ENCODE measurements at places on chromosomes 2 and 18.
A peak's percentile ranks its signal among the peaks of the same experiment; 100 is the strongest.

DNA sequence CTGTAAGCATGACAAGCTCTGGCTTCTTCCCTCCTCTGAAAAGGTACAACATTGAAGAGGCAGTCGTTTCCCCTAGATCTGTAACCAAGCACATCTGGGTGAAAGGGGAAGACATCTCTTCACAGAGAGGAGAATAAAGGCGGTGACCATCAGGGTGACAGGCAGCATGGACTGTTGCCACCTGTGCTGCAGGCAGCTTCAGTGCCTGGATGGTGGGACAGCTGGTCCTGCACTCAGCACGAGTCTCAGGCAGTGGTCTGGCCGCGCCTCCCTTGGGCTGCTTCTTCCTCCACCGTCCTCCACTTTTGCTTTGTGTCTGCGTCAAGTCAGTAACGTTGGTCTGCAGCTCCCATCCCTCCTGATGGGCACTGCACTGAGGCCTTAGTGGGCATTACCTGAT, 264.4 kb downstream of the NEDD4L start:
- no peak for DNase-seq

DNA sequence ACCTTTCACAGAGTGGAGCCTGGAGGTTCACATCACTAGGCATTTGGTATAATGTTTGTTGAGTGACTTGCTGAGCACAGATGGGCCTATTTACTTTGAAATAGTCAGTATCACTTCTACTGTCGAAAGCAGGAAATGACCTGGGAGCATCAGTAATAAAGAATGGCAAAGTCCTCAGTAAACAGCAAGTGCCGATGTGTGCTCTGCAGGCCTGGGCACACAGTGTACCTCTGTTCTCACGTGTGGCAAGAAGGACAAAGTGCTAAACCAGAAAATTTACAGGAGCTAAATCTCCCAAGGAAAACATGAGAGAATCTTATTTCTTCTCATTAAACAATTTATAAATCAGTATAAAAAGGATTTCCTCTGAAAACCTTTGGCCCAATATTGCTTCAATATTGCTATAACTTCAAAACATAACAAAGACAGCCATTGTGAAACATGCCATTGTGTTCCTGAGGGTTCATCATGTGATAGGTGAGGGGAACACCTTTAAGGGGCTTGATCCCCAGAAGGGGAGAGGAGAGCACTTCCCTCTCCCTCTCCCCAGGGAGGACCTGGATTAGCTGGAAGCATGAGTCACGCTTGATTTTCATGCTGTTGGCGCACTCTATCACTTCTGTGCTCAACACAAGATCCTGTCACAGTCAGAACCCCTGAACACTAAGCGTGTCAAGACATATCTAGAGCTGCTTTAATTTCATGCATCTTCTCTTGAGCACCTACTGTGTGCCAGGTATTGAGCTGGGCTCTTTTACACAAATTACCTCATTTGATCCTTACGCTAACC, 131.5 kb upstream of the SMAD2 start:
- DNase-seq: no peak

DNA sequence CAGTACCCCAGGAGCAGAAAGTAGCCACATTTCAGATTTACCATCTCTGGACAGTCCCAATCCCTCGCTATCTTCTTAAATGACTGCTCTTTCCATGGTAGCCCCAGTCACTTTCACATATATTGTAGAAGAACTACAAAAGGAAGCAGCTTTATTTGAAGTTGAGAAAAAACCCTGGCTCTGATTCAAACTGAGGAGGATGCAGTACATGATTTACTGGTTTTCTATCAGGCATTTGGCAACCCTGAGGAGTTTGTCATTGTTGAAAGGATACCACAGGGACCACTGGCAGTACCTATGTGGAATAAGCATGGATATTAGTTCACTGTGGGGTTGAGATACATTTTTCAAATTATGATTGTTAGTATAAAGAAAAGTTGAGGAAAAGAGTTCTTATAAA, 640.9 kb upstream of the SETBP1 start:
- DNase-seq: no peak

DNA sequence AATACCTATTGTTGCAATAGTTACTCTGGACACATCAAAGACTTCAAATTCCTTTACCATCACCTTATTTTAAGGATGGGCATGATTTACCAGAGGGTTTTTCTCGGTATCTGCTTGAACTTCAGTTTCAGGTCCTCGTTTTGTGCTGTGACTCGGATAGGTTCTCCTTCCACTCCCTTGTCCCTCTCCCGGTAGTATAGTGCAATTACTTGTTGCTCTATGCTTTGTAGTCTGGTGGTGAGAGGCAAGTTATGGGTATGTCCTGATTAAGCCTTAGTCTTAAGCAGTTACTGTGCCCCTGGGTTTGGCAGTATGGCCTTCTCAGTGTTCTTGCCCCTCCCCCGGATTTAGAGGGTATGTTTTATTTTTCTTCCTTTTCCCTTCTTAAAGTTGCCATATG, 96.6 kb downstream of the RHBDD1 start:
- no peak for DNase-seq

- no peak for DNase-seq
Observed at GRCh38 chr2:48545244-48545643, 15.3 kb downstream of the STON1 start.

- DNase-seq: no peak
Observed at GRCh38 chr2:33652830-33653229, 53.7 kb upstream of the FAM98A start.

DNA sequence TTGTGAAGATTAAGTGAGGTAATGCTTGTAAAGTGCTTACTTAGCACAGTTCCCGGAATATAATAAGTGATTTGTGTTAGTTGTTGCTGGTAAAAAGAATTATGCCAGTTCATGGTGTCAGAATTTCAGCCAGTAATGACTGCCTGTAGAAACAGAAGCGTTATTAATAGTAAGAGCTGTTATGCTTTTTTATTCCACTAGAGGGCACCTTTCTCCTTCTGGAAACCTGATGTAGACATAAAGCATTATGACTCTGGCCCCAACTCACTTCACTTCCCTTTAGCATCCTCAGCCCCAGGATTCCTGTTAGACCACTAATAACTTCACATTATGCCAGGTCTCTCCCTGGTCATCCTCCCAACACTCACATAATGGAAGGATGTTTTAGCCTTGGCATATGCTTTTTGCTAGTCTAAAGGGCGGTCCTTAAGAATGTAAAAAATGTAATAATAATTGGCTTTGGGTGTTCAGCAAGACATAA, 34.9 kb downstream of the C18orf54 start:
- DNase-seq: no peak

DNA sequence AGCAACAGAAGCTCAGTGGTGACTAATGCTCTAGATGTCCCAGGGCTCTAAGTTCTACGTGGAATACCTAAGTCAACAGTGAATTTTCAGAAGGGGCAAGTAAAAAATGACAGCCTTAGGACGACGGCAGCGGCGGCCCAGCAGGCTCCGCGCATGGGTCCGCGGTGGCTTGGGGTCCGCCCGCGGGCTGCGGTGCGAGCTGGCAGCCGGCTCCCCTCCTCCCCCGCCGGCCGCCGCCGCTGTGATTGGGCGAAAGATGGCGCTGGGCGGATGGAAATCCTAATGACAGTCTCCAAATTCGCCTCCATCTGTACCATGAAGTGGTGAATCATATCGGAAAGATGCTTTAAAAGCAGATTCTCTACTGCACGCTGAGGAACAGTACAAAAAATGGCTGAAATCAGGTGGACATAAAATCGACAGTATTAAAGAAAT, 74.7 kb downstream of the HNRNPLL start:
- DNase-seq: peak; percentile 34

- DNase-seq: no peak
Observed at GRCh38 chr2:112185131-112185530, 46.9 kb downstream of the FBLN7 start.

DNA sequence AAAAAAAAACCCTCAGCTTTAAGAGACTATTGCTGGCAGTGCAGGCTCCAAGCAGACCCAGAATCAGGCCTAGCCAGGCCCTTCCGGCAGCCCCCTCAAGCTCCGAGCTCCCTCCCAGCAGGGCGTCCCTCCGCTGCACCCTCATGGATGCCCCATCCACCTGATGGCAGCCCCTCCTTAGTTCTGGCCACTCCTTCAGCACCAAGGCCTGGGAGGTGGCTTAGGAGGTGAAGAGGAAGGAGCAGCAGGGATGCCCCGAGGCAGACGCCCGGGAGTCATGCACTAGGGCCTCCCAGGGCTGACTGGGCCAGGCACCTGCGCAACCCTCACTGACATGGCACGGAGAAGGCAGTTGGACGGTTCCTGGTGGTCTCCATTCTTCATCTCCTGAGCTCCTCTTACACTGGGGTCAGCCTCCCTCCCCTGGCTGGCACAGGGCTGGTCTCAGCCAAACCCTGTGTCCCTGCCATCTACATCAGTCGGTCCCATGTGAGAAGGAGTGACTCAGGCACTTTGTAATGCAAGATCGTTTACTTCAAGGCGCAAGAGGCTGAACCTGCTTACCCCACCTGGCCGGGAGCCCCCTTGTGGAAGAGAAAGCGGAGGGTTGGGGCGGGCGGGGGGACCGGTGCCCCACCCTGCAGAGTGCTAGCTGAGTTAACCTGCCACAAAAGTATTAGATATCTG, 53.5 kb upstream of the ID2 start:
- DNase-seq: no peak

DNA sequence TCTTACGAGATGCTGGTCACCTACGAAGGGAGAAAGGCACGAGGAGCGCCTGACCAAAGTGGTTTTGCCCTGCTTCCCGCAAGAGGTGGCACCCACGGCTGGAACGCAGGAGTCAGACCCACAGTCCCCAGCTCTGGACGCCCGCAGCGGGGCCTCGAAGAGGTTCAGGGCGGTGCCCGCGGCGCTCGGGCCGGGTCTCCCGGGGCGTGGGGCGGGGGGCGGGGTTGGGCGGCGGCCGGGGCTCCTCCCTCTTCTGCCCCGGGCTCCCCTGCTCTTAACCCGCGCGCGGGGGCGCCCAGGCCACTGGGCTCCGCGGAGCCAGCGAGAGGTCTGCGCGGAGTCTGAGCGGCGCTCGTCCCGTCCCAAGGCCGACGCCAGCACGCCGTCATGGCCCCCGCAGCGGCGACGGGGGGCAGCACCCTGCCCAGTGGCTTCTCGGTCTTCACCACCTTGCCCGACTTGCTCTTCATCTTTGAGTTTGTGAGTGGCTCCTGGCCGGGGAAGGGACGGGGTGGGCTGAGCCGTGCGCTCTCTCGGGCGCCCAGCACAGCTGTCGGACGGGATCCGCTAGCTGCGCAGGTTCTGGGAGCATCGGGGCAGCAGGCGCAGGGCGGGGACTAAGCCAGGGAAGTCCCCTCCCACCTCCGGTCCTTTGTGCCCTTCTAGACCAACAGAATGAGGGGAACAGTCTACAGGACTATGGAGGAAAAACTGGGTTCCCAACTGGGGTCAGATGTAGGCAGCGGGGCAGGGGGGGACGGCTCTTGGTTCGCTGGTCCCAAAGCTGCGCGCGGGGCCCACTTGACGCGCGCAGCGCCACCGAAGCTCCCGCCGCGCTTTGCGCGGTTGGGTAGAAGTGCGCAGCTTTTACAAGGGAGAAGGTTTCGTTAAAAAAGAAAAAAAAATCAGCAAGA, at the start of gene MAL:
MAL (plus strand) TSS at position 303 of the 914 bp plus-strand sequence; CDS start at position 388, 85 bp downstream.
- peak; percentile 71 for DNase-seq

- no peak for DNase-seq
Observed at GRCh38 chr2:122028371-122029100, 273.1 kb downstream of the TSN start.

DNA sequence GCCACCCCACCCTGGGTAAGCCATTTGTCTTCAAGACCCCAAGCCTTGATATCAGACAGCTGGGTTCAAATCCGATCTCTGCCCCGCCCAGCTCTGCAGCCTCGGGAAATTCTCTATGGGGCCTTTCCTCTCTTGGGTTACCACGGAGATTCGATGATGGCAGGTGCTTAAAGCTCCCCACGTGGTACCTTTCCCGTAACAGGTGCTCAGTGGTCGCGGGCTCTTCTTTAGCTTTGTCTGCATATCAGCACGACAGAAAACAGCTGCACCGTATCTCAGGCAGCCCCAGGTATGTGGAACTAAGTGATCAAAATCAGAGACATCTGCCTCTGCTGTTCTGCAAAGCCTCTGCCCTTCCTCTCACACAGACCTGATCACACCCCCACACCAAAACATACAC, 37.4 kb downstream of the TTC32 start:
- DNase-seq: no peak

GRCh38 chr2:41414486-41415230, 633.2 kb upstream of the PKDCC start:
- no peak for DNase-seq
